Lung (tissue), 17 donors: ENCODE measurements at places on chromosomes 3 and 15. TPM values are rescaled to one million over a fixed set of nuclear protein-coding genes. Genes with fewer than 3 reads are reported as not detected.

The NKTR gene
- 38.1 TPM for polyA plus RNA-seq

The TRAIP gene
- 1.8 TPM for polyA plus RNA-seq

The SPTBN5 gene
- polyA plus RNA-seq, result 3.5 TPM

The MASP1 gene
- polyA plus RNA-seq, result 0.31 TPM

The SAMMSON gene
- not detected for polyA plus RNA-seq

The GP9 gene
- 6.2 TPM for polyA plus RNA-seq

The IL5RA gene
- polyA plus RNA-seq, result 1.6 TPM

The AP4E1 gene
- polyA plus RNA-seq, result 3.5 TPM

GRCh38 chr3:143124601-143125520 is 5.3 kb downstream of the CHST2 start:
- peak; percentile 65 for DNase-seq

DNA sequence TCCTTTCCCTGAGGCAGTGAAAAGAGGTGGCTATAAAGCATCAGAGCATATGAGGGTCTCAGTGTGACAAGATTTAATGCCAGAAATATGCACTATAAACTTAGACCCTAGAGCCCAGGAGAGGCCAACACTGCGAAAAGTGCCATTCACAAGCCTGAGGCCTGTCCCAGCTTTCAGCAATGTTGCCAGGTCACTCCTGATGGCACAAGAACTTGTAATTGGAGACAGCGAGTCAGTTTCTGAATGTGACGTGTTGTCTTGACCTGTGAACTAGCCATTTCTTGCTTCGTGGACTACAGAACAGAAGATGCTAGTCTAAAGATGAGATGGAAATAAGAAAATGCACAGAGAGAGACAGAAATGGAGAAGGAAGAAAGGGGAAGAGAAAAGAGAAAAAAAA is 87.9 kb downstream of the WDR72 start:
- no peak for DNase-seq

- peak; percentile 76 for DNase-seq
Measured at GRCh38 chr3:43363621-43364266, 77.4 kb downstream of the SNRK start.

GRCh38 chr3:193782276-193782647 is 189.3 kb downstream of the OPA1 start:
- DNase-seq, result peak; percentile 47

- peak; percentile 95 for DNase-seq
Measured at GRCh38 chr3:29695643-29696198, 414.9 kb downstream of the RBMS3 start.

DNA sequence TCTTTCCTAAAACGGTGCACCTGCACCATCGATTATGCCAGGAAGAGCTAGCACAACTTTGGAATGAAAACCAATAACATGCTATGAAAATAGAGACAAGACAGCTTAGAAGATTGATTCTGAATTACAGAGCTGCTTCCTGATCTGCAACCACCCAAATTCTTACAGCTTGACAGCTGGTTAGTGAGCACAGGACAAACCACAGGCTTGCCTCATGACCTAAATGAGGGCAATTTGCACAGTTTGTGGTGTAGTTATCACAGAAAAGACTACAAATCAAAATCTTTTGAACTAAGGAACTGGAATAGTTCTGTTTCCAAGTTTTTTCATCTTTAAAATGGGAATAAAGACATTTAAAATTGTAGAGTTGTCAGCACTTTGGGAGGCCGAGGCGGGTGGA is 533.5 kb downstream of the NAALADL2 start:
- no peak for DNase-seq

- DNase-seq, result peak; percentile 51
Measured at GRCh38 chr3:45551214-45552010, 43.1 kb upstream of the LIMD1 start.

DNA sequence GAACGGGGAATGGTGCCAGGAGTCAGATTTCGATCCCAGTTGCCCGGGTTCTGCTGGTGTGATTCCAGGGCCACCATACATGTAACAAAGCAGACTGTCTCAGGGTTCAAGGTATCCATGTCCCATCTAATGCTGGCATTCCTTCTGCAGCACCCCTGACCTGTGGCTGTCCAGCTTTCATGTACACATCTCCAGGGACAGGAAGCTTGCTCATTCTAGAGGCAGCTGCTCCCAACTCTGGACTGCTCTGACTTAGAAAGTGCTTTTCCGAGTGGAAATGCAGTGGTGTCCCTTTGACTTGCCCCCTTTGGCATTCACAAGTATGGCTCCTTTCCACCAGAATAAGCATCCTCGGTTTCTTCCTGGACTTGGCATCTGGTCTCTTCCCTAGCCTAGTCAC is 30.9 kb downstream of the PML start:
- DNase-seq, result no peak

DNA sequence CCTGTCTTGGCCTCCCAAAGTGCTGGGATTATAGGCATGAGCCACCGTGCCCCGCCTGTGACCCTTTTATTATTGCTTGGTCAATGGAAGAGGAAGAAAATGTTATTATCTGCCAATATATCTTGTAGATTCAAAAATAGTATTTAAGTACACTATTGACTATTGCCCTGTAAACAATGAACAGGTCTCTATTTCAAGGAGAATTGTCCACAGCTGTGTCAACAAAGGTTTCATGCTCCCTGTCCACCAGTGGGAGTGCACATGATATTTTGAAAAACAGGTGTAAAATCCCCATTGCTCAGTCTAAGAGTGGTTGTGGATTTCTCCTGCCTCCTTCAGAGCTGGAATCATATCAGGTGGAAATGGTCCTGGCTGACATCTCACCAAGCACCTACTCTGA is 36.5 kb upstream of the IGF1R start:
- no peak for DNase-seq

GRCh38 chr3:188788621-188789081 is 383.1 kb upstream of the TPRG1 start:
- no peak for DNase-seq

GRCh38 chr3:115494826-115495225 is 128.5 kb upstream of the GAP43 start:
- no peak for DNase-seq

DNA sequence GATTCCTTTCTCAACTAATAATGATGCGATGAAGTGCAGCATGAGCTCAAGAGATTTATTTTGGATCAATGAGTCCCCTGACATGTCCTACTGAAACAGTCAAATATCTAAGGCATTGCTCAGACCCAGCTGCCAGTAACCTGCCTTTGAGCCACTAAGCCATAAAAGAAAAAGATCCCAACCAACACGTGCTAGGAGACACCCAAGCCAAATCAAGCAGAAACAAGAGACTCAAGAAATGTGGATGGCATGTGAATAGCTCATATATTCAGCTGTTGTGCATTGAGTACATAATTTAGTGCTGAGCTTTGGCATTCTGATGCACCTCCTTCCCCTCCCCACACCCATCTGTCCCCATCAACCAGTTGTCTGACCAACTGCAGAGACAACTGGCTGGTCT is 29.2 kb downstream of the GJD2 start:
- DNase-seq, result no peak

DNA sequence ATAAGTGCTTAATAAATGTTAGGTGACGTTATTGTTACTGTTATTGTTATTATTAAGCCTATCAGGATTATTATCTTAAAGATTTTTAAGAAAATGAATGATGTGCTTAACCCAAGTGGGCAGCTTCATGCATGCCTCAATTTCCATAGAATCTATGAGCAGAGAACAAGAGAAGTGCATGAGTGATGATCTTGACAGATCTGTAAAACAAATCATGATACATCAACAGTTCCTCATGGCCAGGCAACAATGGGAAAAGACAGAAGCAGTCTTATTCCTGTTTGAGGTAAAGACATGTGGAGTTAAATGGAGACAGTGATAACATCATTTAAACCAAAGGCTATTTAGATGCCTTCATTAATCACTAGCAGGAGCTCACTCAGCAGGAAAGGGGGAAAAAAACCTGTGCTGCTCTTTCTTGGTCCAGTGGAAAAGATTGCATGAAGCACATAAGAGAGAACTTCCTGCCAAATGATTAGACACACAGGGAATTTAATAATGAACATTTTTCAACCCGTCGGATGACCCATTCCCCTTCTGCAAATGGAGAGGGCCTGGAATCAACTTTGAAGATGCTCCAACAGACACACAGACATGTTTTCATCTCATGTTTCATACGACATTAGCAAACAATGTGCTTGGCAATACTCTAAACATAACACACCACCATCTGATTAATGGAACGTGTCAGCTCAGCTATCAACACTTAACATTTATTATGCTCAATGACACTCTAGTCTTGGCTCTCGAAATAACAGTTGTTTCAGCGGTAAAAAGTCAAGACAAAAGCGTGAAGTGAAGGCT is 212.2 kb upstream of the LRRN1 start:
- peak; percentile 55 for DNase-seq

GRCh38 chr3:24829629-24830229 is 335.1 kb upstream of the THRB start:
- DNase-seq, result peak; percentile 63

- DNase-seq, result no peak
Measured at GRCh38 chr3:16254916-16255315, 9.8 kb downstream of the DPH3 start.
